ENCODE measurements at places on chromosomes 1 and 21.

DNA sequence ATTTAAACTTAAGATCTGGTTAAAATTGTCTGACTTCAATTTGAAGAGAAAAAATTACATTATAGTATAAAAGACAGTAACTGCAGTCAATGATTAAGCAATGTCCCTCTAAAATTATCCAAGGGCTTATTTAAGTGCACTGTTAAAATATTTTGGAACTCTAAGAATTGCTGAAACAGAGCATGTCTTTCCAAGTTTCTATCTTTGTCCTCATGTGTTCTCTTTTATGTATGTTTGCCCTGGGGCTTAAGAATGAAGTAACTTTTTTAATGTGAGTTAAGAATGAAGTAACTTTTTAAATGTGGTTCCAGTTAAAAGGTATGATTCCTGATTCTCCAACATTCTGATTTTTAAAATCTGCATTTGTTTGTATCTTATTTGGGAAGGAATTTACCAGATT, 69.0 kb upstream of the MARK1 start:
- no peak for DNase-seq

- no peak for DNase-seq
These were observed 3.6 kb upstream of the HENMT1 start for GRCh38 chr1:108664481-108664880.

GRCh38 chr1:19747761-19748160, 52.0 kb downstream of the TMCO4 start:
- DNase-seq = no peak

- DNase-seq = no peak
These were observed 361.0 kb downstream of the SETD4 start for GRCh38 chr21:35699361-35699760.
